ENCODE measurements at places on chromosomes 2 and 18.

GRCh38 chr18:34639687-34640086, 70.4 kb upstream of the DTNA start:
- no peak for DNase-seq

- no peak for DNase-seq
These were observed 141.5 kb downstream of the PIGN start for GRCh38 chr18:62045316-62045715.

- no peak for DNase-seq
These were observed 468 bp downstream of the UXS1 start for GRCh38 chr2:106193690-106193976.

DNA sequence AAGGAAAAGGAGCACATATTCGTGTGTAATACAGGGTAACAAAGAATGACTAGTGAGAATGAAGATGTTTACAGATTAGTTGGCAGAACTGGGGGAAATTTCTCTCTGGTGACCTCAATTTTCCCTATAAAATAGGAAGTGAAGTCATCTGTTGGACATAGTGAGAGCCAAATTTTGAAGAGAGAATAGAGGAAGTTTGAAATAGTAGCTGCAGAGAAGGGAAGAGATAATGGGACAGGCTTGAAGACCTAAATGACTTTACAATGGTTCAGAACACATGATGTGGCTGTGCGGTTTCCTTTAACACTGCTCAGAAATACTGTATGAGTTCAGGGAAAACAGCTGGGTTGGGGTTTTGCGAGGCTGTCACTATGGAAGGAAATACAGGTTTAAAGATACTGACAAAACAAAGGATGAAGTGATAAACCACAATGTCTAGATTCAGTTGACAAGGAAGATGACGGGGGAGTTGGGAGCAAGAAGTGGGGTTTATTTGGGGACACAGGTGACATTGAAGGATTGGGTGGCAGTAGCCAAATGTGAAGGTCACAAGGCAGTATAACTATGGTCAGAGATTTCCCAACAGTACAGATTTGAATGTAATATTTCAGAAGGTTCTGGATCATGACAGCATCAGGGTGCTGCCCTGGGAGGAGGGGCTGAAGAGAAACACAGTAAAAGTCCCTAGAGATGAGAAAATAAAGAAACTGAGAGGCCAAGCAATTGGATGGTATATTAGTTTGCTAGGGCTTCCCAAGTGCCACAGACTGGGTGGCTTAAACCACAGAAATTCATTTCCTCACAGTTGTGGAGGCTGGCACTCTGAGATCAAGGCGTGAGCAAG, 82.6 kb upstream of the TANK start:
- peak; percentile 44 for DNase-seq

- DNase-seq: no peak
These were observed 162.6 kb upstream of the SIX3 start for GRCh38 chr2:44778671-44779476.

- no peak for DNase-seq
These were observed 530.3 kb upstream of the MEX3C start for GRCh38 chr18:51727780-51728179.

GRCh38 chr2:12314127-12314760, 402.5 kb upstream of the TRIB2 start:
- no peak for DNase-seq

GRCh38 chr2:32825291-32825712, 121.5 kb upstream of the LTBP1 start:
- no peak for DNase-seq

GRCh38 chr2:45684756-45685155, 33.3 kb downstream of the PRKCE start:
- DNase-seq: no peak

DNA sequence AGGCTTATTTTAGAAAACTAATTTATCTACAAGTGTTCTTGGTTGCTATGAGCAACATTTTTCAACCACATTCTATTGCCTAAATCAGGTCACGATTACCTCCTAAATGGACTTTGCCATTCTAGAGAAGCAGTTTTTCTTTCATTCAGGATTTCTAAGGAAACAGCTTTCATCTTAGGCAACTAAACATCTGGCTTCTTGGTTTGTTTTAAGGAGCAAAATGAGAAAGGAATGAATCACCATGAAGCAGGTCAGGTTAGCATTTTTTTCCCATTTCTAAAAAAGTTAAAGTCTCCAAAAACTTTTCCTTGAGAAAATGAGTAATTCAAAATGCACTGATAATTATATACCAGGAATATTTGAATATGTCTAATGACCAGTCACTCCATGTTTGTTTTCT, 114.8 kb downstream of the GAREM1 start:
- DNase-seq: no peak

GRCh38 chr2:191800874-191801273, 46.0 kb downstream of the CAVIN2 start:
- no peak for DNase-seq

DNA sequence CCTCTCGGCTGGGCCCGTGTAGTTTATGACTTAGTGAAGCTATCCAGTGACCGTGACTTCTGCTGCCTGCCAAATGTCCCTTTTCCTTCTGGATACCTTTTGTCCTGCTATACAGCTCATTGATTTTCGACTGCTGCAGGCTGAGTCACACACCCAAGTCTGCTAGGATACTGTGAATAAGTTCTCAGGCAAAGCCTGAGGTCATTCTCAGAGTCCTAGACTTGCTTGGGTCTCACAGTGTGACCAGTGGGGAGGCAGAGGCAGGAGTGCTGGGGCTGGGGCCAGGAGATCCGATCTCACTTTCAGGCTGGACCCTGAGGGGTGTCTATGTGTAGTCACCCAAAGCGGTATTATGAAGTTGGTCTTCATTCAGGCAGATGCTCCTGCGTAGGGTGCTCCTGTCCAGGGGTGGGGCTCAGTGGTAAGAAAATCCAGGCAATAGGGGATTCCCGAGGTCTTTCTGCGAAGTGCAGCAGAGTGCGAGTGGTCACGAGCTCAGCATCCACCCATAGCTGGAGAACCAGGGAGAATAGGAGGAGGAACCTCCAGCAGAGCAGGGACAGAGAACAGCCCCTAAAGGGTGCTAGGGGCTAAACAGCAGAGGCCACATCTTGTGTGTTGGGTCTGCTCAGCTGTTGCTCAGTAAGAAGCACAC, 268.6 kb upstream of the NCKAP5 start:
- DNase-seq: no peak

- DNase-seq: no peak
These were observed 23.2 kb downstream of the INO80D start for GRCh38 chr2:206062724-206063123.

GRCh38 chr18:10424585-10425307, 29.7 kb upstream of the APCDD1 start:
- no peak for DNase-seq

GRCh38 chr2:119546447-119546767, 2.2 kb downstream of the CFAP221 start:
- no peak for DNase-seq

DNA sequence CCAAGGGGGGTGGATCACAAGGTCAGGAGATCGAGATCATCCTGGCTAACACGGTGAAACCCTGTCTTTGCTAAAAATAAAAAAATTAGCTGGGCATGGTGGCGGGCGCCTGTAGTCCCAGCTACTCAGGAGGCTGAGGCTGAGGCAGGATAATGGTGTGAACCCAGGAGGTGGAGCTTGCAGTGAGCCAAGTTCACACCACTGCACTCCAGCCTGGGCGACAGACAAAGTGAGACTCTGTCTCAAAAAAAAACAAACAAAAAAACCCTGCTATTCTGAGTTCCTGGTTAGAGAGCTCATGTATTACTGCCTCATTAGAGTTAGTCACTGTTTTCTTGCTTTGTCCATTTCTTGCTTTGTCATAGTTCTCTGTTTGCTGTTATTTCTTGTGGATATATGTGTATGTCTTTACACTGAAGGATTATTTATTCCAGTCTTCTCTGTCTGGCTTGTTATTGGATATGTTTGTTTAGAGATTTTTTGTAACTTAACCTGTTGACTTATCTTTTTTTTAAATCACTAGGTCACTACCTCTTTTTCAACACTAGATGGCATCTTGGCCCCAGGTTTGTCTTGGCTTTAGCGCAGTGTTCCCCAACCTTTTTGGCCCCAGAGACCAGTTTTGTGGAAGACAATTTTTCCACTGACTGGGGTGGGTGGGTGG, 17.0 kb downstream of the TTLL4 start:
- no peak for DNase-seq

DNA sequence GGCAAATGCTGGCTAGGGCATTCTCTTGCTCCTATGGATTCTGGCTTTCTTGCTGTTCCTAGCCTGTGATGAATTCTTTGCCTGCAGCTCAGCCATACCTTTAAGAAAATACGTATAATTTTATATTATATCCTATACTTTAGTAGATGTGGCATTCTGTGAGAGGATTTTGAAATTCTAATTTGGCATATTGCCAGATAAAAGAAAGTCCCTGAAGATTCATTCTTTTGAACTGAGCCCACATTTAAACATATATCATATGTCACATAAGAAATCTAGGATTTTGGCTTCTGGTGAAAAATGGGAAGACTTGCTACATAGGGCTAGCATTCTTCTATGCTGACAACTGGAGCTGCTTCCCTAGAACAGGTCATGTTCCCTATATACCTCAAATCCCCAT, 91.4 kb upstream of the LYPD1 start:
- no peak for DNase-seq

GRCh38 chr2:218569661-218570500, 1.2 kb downstream of the CNOT9 start:
- no peak for DNase-seq

DNA sequence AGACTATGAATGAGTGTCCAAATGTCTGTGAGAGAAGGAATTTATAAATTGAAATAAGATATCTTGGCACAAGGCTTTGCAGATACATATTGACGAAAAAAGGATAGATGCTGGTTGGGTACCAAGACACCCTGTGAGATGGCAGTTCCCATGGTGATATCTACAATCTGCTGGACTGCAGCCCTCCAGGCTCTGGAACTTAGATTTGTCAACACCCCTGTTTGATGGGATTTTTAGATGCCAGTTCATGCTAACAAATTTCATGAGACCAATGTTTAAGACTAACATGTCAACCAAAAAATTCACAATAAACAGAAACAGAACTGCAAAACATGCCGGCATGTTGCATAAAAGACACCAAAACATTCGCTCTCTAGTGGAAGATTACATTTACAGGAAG, 400.3 kb upstream of the CNTNAP5 start:
- no peak for DNase-seq

DNA sequence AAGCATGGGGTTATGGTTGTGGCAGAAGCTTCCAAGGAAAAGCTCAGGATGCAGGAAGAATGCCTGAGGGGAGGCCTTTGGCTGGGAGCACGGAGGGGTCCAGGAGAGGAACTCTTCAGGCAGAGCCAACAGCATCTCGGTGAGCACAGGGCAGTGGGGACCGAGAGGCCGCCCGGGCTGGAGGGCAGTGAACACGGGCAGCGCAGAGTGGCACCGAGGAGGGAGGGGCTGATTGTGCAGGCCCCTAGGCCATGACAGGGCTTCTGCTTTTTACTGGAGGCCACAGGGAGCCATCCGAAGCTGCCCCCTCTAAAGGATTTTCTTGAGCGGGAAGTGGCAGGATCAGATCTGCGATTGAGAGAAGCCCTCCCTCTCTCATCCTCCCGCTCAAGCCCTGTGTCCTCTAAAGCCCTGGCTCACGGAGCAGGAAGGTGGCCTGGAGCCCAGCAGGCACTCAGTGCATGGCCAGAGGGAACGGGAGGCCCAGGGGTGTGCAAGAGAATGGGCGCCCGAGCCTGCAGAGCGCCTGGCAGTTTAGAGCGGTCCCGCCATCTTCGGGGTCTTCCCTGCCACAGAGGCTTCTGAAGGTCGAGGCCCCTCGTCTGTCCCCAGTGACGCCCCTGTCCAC, 110.0 kb upstream of the STON1 start:
- no peak for DNase-seq

GRCh38 chr2:28643911-28644334, 107.7 kb upstream of the PPP1CB start:
- no peak for DNase-seq

DNA sequence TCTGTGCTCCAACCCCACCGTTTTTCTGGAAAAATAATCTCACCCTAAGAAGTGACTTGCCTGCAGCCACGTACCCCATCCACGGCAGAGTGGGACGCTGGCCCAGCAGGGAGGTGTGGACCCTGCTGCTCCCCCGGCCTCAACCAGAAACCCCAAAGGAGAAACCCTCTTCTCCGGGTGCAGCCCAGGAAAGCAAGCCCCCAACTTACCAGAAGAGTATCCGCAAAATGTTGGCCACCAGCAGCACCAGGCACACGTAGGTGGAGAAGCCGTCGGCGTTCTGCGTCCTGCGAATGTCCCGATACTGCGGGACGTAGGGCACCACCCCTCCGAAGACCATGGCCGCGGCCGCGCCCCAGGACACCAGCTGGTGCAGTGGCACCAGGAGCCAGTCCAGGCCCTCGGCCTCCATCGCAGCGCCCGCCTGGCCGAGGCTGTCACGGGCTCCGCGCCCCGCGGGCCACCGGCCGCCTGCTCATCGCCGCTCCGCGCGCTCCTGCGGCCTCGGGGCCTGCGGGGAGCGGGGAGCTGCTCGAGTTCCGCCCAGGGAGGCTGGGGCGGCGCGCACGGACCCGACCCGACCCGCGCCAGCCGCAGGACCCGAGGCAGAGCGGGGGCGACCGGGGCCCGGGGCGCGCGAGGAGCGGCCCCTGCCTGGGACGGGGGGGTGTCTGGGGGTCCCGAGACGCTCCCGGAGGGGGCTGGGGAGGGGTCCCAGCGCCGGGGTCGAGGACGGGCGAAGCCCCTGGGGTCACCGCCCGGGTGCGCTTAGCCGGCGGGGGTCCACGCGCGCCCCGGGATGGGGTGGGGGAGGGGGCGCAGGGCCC, 725 bp downstream of the SLC66A2 start:
- DNase-seq: no peak

GRCh38 chr2:15170070-15170775, 390.9 kb downstream of the NBAS start:
- no peak for DNase-seq

DNA sequence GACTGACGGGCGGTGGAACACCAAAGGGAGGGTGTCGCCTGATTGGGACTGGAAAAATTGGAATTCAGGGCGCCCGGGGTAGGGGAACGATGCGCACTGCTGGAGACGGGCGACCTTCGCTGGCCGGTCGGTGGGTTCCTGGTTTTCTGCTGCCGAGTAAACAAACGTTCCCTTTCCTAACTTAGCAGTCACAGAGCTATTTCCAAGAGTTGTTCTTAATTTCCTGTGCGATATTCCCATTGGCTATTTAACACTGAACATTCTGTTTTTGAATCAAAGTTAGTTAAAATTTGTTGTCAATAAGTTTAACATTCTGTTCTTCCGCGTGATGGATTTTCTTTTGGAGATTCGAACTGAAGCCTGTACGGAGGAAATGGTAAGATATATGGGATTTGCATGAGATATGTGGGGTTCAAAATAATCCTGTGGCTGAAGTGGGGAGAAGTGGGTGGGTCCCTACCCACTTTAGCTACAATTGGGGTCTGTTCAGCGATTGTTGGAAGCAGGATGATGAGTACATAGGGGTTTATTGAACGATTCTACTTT, 862 bp downstream of the C18orf54 start:
- no peak for DNase-seq

GRCh38 chr2:206642075-206643025, at the start of gene FAM237A:
Gene FAM237A (plus strand): TSS chr2:206642487. CDS start chr2:206644237, 1,750 bp downstream.
- no peak for DNase-seq

DNA sequence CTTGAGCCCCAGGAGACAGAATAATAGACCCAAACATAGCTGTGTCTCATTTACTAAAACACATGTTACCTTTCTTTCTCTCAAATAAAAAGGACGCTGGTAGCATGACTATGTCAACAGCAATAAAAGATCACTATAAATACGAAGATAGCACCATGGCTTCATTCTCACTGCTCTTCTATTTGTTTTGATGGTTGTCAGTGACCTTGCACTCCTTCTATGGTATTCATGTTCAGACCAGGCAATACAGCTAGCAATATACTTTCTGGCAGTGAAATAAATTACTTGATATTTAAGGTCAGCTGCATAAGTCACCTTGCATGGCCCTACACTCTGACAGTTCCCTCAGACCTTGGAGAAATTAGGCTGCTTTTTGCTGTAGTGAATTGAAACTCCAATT, 263.2 kb upstream of the CDH7 start:
- DNase-seq: no peak
